Fibroblast of skin of scalp (primary cell): ENCODE measurements at places on chromosomes 4 and X.

DNA sequence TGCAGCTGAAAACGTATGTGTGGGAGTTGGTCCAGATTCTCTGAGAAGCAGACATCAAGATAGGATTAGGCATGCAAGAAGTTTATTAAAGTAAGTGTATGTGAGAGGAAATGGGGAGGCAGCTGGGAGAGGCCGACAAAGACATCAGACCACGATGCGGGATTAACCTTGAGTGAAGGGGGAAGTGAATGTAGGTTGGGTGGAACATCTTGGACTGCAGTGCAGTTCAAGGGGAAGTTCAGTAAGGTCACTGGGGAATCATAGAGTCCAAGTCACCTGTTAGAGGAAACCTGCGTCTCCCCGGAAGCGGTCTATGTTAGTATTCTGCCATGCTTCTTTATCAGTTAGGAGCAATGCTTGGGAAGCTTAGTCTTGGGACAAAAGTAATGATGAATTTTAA lies 22.0 kb downstream of the CXCL8 start:
- no peak for DNase-seq

- DNase-seq = no peak
Observed at GRCh38 chrX:2489446-2490445, 11.0 kb downstream of the DHRSX start.

GRCh38 chrX:18098763-18099162 lies 121.9 kb downstream of the BEND2 start:
- DNase-seq = no peak

GRCh38 chr4:117417856-117418255 lies 332.5 kb upstream of the TRAM1L1 start:
- DNase-seq = peak; percentile 15

- DNase-seq = no peak
Observed at GRCh38 chr4:102444752-102445151, 56.4 kb upstream of the NFKB1 start.

GRCh38 chr4:156326246-156326645 lies 372.6 kb upstream of the CTSO start:
- no peak for DNase-seq

GRCh38 chr4:36183232-36183631 lies 61.1 kb downstream of the ARAP2 start:
- no peak for DNase-seq

DNA sequence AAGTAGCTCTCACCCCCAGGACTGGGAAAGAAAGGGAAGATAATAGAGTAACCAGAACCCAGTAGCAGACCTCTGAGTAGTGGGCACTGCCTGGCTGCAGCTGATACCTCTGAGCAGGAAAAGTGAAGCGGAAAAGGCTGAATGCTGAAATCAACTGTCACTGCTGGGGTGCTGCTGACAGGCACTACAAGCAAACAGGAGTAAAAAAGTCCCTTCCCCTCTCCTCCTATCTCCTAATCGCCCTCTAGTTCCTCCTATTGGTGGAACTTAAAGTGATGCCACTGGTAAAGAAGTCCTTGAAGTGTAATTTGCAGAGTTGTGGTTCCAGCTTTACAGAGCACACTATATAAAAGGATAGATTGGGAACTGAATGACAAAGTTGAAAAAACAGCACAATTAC lies 32.8 kb upstream of the GLRB start:
- DNase-seq = peak; percentile 60

DNA sequence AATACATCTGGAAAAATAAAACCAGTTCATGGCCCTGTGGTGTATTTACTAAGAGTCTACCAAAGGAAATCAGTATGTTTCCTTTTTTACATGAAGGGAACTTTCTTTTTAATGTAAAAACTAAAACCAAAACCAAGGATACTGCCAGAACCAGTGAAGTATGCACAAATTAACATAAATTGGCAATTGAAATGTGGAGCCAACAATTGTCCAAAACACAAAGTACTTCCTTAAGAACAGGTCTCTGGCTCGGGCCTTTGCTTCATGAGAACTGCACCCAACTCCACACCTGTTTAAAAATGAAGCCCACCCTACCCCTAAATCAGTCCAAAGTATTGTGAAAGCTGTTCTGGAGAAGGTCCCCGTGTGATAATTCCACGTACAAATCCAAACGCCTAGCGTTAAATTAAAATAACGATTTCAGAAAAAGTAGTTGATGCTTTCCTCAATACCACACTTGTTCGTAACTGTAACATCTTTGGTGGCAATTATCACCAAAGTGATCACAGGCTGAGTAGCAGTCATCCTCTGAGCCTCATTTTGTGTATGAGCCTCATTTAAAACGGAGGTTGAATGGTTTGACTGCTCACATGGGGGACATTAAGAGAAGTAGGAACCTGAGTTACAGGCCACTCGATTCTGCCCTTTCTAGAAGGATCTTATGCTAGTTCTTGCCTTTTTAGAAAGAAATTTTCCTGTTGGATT lies 93.0 kb downstream of the GEMIN8 start:
- no peak for DNase-seq

DNA sequence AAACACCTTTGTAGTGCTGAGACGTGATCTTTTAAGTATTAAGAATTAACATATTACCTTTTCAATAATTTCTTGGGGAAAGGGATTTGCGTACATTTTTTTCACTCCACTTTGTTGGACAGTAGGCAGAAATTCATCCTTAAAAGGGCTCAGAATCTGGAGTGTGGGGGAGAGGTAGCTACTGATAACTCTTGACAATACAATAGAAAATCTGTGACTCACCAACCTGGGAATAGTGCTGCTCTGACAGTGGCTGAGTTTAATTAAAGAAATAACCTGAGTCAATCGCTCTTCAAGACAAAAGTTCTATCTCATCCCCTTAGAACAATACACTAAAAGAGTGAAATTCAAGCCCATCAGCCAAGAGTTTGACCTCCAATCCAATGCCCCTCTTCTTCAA lies 60.2 kb downstream of the SLC9A7 start:
- no peak for DNase-seq

DNA sequence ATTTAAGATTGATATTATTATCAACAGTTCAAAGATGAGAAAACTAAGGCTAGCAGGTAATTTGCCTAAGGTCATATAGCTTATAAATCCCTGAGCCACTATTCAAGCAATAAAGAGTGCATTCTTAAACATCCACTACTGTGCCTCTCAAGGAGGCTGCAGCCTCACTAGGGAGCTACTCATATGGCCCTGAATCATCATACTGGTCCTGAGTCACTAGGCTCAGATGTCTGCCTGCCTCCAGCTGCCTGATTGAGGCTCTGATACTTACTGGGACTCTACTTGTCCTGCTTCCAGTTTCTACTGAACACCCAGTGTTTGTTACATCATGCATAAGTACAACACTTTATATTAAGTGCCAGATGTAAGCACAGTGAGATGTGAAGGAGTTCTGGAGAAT lies 110.7 kb downstream of the AASDH start:
- DNase-seq = no peak
